ENCODE measurements at places on chromosomes 1 and 21.

DNA sequence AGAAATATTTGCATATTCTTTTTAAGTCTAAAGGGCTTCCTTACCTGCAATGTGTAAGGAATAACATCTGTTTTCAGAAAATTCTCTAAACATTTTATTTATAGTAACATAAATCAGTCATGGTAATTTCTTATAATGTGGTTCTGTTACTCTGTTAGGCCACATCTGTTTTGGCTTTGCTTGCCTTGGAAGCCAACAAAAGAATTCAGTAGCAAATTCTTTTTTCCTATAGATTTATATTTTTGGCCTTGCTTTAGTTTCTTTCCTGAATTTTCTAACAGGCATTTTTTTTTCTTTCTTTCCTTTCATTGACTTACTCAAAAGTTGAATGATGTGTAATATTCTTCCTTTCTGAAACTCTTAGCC, 72.2 kb downstream of the OSBPL9 start:
- DNase-seq: no peak

DNA sequence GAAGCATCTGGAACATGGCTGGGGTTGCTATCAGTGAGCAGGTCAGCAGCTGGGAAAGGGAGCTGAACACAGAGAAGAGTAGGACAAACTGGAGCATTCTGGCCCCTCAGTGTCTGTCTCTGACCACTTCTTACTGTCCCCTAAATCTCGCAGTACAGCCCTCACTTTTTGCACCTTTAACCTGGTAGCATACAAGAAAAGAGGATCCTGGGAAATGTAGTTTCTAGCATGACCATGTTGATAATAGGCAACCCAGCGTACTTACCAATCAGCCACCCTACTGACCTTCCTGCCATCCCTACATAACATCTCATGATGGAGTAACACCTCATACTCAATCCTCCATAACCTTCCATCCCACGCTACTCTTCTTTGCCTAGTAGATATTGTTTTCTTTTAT, 99.1 kb upstream of the RAVER2 start:
- no peak for DNase-seq

DNA sequence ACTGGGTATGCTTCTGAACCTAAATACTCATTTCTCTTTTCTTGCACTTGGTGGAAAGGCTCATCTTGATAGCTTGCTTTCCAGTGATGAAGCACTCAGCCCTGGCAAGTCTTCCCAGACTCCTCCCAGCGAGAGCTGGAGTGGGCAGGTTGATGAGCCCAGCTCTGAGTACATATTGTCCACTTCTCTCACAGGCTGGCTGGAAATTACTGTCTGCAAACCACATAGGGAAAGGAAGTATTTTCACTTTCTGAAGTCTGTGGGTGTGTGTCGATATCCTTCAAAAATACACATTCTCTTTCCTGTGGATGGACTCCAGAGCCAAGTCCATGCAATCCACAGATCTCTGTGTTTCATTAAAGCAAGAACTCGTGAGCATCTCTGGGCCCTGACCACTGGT, 38.7 kb upstream of the CNTN2 start:
- DNase-seq: no peak

- DNase-seq: no peak
Observed at GRCh38 chr1:50279622-50280330, 143.5 kb downstream of the DMRTA2 start.

DNA sequence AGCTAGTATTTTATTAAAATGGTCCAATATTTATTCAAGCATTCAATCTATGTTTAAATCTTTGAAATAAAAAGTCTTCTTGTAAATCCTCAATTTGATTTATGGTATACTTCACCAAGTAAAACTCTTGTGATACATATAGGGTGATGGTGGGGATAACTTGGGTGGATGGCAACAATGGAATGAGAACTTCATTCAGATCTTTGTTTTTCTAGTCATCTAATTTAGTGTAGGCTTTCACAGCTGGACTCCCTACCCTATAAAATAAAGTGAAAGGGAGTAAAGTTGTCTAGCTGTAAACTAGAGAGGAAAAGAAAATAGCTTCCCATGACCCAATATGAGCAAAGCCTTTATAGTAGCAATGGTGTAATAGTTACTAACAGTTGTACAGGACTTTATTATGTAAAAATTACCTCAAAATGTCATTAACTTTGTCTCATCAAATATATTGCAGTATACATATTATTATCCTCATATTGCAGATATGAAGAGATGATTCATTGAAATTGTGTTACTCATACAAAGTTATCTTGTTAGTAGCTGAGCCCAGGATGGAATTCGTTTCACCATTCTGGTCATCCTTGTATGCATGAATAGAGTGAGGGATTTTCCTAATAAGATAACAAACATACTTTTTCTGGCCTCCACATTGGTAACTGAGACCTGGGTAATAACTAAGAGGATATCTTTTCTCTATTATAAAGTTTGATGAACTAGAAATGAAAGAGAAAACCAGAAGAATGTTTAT, 1377.7 kb upstream of the ADGRL4 start:
- DNase-seq: no peak

Measured in CD14-positive monocyte (primary cell).